ENCODE measurements at places on chromosomes 5 and 9.

DNA sequence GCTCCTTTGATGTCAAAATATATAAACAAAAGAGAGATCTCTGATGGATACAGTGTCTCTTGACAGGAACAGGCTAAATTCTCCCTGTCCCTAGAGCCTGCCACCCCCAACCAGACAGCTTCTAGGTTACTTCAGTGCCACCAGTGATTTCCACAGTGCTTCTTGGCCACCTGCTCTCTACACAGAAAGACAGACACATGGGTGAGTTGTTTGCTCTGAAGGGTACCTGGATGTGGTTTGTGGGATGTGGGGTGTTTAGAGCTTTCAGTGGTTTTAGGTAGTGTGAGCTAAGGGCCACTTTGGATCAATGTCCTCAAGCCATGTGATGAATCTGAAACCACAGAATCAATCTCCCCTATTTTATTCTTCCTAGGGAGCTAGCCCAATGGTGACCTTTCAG lies 125.4 kb downstream of the ANKRD18B start:
- DNase-seq, result no peak

- DNase-seq, result no peak
These were observed 26.2 kb upstream of the MSX2 start for GRCh38 chr5:174698156-174698555.

DNA sequence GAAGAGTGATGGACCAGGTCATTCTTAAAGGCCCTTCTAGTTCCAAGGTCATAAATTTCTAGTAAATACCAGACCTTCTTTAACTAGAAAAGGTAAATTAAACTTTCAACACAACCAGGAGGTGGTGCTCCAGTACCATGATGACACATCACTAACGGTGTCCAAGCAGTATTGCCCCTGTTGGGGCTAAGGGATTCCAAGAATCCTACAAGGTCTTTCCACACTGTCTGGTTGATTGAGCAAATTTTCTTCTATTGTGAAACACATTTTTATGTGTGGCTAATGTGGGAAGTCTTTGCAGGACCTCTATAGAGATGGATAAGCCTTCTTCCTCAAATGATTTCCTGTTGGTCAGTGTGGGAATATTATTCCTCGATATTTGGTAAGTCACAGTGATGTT lies 459.6 kb upstream of the PAPPA start:
- no peak for DNase-seq

DNA sequence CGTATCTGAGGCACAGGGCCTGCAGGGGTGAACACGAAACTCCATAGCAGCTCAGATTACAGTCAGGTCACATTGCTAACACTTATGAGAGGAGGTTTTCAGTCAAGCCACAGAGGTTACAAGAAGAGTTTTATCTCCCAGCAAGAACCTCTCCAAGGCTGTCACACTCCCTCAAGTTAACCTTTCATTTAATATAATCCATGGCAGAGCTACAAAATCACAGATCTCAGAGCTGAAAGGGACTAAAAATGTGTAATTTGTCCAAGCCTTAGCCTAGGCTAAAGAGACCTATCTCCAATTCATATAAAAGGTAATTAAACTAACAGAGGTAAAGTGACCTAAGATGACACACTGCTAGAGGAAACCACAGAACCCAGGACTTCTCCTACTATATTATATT lies 57.2 kb downstream of the MLANA start:
- no peak for DNase-seq

DNA sequence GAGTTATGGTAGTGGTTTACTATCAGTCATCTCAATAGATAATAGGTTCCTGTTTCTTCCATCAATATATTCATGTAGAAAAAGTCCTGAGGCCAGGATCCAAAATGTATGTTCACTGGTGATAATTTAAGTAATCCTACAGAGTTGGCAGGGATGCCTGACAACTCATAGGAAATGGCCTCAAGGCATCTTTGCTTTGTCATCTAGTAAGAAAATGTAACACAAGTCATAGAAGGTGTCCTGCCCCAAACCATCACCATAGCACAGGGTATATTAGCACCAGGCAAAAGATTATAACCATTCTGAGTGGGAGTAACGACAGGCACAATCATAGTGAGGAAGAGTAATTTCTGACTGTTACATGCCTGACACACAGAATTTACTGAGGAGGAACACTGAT lies 257.0 kb downstream of the TMEM167A start:
- DNase-seq, result no peak

DNA sequence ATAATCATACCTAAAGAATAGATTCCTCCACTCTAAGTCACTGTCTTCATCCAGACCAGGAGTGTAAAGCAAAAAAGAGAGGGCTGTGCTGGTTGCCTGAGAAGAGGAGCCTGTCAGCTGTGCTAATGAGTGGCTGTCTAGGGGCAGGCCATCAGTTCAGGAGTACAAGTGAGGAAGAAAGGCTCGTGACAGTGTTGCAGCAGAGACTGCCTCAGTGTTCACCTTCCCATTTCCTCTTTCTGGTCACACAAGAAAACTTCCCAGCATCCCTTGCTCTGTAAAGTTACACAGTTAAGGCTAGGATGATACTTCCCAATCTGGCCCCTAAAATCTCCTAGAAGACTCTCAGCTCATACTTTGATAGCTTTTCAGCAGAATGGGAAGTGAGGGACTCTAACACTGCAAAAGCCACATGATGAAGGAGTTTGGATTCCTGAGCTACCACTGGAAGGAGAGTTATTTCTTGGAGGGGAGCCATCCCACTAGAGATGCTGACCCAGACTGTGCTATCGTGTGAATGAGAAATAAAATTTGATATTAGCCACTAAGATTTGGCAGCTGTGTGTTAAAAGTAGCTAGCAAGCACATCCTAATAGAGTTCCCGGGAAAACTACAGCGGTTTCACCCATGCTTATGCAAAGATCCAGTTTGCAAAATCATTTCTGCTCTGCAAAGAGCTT lies 67.1 kb downstream of the ADAMTS12 start:
- no peak for DNase-seq

DNA sequence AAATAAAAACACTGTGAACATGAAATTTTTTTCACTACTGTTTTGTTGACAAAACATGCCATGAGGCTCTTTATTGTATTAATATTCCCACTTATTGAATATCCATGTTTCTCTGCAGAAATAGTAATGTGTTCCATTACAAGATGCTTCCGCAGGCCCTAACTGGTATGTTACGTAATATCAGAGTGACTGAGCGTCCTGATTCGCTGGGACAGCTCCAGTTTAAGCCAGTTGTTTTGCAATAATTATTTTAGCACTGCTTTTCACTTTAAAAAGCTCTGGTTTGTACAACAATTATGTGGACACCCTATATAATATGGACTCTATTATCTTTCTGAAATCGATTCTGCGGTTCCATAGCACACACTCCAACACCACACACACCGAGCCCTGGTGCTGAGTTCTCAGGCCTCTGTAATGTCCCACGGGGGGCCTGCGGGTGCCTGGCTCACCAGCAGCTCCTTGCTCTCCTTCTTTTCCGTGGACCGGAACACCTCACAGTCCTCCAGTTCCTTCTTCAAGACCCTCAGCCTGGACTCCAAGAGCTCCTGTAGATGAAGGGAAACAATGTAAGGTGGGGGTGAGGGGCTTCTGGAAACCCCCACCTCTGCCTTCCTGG lies 1.8 kb downstream of the TRIM7 start:
- no peak for DNase-seq

DNA sequence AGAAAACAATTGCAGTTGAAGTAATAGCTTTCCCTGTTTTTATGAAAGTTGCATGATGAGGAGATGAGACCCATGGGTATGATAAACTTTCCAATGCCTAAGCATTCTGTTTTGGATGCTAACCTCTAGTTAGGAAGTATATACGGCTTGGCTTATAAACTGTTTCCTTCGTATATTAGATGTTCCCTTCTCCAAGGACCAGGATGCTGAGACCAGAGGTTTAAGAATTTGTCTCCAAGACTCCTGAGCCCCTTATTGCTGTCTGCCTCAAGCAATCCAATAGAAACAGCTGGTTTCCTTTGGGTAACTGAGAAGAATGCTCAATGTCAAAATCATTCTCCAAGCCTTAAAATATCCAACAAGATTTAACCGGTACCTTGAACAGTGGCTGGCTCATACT lies 12.2 kb upstream of the TNC start:
- no peak for DNase-seq

- DNase-seq, result no peak
These were observed 3.0 kb downstream of the PKN3 start for GRCh38 chr9:128705051-128705965.

DNA sequence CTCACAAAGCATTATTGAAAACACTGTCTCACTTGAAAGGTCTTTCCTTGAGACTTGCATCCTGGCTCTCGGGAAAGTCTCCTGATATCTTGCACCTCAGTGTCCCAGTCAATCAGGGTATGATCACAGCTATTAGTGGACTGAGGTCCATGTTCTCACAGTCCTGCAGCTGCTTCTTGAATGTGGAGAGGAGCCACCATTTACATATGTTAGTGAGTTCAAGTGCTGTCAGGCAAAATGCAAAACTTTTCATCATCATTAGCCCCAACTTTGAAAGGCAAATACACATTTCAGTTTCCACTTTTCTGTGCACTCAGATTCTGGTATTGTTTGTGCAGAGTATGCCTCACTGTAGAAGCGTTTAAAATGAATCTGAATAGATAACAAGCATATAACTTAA lies 111.6 kb downstream of the SNX18 start:
- no peak for DNase-seq

DNA sequence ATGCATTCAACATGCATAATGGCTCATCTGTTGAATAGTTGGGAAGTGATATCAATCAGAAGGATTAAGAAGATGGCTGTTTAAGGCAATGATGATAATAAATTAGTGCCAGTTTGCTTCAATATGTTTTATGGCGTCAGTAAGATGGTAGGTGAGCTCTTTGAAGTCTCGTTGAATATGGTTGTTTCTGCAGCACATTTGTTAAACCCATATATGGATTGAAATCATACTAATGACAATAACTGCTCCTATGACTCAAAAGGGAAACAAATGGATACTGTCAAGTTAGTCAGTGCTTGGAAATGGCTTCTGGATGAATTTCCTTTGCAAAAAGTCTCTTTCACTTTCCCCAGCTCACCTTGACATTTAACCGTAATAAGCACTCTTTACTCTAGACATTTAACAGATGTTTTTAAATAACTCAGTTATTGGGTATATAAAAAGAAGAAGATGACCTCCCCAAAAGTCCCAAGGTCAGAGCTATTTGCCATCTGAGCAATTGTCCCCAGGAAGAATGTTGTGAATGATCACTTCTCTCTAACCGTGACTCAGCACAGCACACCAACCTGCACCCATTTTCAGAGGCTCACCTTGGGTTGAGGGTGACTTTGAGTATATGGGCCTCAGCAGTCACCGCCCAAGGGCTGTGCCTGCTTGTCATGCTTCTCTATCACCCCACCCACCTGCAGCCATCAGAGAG lies 133.4 kb downstream of the GRIA1 start:
- no peak for DNase-seq

GRCh38 chr9:83449983-83450382 lies 88.2 kb downstream of the FRMD3 start:
- no peak for DNase-seq

GRCh38 chr5:110753600-110753999 lies 14.8 kb downstream of the SLC25A46 start:
- DNase-seq, result no peak

DNA sequence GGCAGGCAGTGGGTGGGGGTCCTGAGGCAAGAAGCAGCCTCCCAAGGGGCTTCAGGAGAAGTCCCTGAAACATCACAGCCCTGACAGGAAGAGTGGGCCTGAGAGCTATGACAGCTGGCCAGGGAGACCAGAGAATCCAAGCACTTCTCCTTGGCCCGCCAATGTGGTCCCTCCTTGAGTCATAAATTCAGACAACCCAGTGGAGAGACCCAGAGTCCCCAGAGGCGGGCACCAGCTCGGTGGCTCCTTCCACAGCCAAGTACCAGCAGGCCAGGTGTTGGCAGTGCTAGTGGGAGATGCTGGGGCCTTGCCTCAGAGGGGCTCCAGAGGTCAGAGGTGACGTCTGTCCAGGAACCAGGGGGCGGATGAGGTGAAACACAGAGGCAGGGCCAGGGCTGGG lies 1.6 kb upstream of the DOK3 start:
- no peak for DNase-seq

DNA sequence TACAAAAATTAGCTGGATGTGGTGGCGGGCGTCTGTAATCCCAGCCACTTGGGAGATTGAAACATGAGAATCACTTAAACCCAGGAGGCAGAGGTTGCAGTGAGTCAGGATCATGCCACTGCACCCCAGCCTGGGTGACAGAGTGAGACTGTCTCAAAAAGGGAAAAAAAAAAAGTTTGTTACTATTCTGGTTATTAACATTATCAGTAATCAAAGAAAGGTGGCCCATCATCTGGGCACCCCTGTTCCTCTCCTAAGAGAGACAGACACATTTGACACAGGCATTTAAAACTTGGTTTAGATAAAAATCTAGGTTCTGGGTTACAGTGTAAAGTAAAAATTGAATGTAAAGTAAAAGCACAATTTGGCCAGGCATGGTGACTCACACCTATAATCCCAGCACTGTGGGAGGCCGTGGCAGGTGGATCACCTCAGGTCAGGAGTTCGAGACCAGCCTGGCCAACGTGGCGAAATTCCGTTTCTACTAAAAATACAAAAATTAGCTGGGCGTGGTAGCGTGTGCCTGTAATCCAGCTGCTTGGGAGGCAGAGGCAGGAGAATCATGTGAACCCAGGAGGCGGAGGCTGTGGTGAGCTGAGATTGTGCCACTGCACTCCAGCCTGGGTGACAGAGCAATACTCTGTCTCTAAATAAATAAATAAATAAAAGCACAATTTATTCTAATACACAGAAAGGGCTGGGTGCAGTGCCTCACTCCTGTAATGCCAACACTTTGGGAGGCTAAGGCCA lies 16.7 kb upstream of the PHYHD1 start:
- DNase-seq, result no peak

- DNase-seq, result no peak
These were observed 49.7 kb downstream of the PTBP3 start for GRCh38 chr9:112283582-112284253.

DNA sequence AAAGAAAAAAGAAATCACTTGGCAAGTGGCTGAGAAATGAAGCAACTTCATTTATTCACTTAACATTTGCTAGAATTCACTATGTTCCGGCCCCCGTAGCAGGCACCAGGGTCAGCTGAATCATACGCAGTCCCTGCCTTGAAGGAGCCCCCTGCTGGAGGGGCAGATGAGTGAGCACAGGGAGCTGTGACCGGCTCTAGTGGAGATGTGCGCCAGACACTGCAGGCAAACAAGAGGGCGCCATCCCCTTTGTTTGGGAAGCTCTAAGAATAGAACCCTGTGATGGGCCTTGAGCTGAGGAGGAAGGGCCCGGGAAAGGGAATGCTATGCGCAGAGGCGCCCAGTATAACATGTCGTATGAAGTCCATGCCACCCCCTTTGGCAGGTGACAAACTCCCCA lies 20.2 kb upstream of the RPL26L1 start:
- no peak for DNase-seq
